PC-9 (cell line): ENCODE measurements at places on chromosomes 6 and 20. TPM values are rescaled to one million over a fixed set of nuclear protein-coding genes. Genes with fewer than 3 reads are reported as not detected.

GRCh38 chr6:110049696-110050439 is 71.8 kb downstream of the GPR6 start:
- H3K27me3 ChIP-seq: peaks cover 25% of the 10 kb centered on the region
- no peak overlapping the region for H3K4me3 ChIP-seq
- peak; percentile 17 for DNase-seq
- no peaks in the 10 kb centered on the region for H3K36me3 ChIP-seq
- no peaks in the 10 kb centered on the region for H3K4me1 ChIP-seq

- H3K4me1 ChIP-seq: peaks cover 30% of the 10 kb centered on the region
- peak overlapping the region; percentile 79 for H3K27ac ChIP-seq
- peak; percentile 72 for DNase-seq
- peaks cover 11% of the 10 kb centered on the region; the same call in 1 of the 2 replicates for H3K36me3 ChIP-seq
- no peaks in the 10 kb centered on the region for H3K27me3 ChIP-seq
These were observed 734 bp downstream of the TPBG start for GRCh38 chr6:82364087-82365015.

- H3K4me3 ChIP-seq: peak overlapping the region; percentile 48
- DNase-seq: peak; percentile 88
- peak overlapping the region; percentile 98 for H3K27ac ChIP-seq
These were observed 23.6 kb downstream of the FOXQ1 start for GRCh38 chr6:1335367-1336037.

- no peak for DNase-seq
- no peaks in the 10 kb centered on the region for H3K4me1 ChIP-seq
- H3K4me3 ChIP-seq: no peak overlapping the region
- no peak overlapping the region for H3K27ac ChIP-seq
- H3K36me3 ChIP-seq: no peaks in the 10 kb centered on the region
These were observed 97.7 kb downstream of the GRM4 start for GRCh38 chr6:34047913-34048867.

DNA sequence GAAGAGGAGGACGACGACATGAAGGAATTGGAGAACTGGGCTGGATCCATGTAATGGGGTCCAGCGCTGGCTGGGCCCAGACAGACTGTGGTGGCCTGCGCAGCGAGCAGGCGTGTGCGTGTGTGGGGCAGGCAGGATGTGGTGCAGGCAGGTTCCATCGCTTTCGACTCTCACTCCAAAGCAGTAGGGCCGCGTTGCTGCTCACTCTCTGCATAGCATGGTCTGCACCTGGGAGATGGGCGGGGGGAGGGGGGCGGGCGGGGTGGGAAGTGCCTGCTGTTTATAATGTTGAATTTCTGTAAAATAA is 42.3 kb downstream of the CHMP4B start:
- peaks cover 21% of the 10 kb centered on the region; the same call in 1 of the 2 replicates for H3K36me3 ChIP-seq
- H3K4me3 ChIP-seq: no peak overlapping the region
- DNase-seq: no peak
- H3K27me3 ChIP-seq: no peaks in the 10 kb centered on the region
- no peak overlapping the region for H3K27ac ChIP-seq

GRCh38 chr20:32792731-32793458 is 26.9 kb upstream of the MAPRE1 start:
- H3K4me1 ChIP-seq: no peaks in the 10 kb centered on the region
- no peak overlapping the region for H3K4me3 ChIP-seq
- no peak for DNase-seq
- no peaks in the 10 kb centered on the region for H3K36me3 ChIP-seq
- H3K27me3 ChIP-seq: no peaks in the 10 kb centered on the region
- H3K27ac ChIP-seq: no peak overlapping the region

GRCh38 chr6:85866370-85866730 is 223.7 kb upstream of the SYNCRIP start:
- H3K36me3 ChIP-seq: no peaks in the 10 kb centered on the region
- H3K27ac ChIP-seq: no peak overlapping the region
- no peak for DNase-seq
- H3K4me3 ChIP-seq: no peak overlapping the region
- no peaks in the 10 kb centered on the region for H3K27me3 ChIP-seq

- H3K4me3 ChIP-seq: no peak overlapping the region
- H3K36me3 ChIP-seq: no peaks in the 10 kb centered on the region
- DNase-seq: no peak
- no peaks in the 10 kb centered on the region for H3K27me3 ChIP-seq
- H3K27ac ChIP-seq: no peak overlapping the region
- H3K4me1 ChIP-seq: no peaks in the 10 kb centered on the region
These were observed 197.9 kb upstream of the FOXQ1 start for GRCh38 chr6:1113916-1114540.

CCN6 gene
- total RNA-seq: not detected in 2 replicates

AKAP7 gene
- 3.8 and 4.5 TPM in 2 replicates for total RNA-seq

CTCFL gene
- not detected in 2 replicates for total RNA-seq

SIRPD gene
- 0.37 and 0.53 TPM in 2 replicates for total RNA-seq

CRIP3 gene
- 5.7 and 10.0 TPM in 2 replicates for total RNA-seq

SPDEF gene
- total RNA-seq: 0.85 and 1.4 TPM in 2 replicates

ZFP57 gene
- total RNA-seq: 0.98 and 1.1 TPM in 2 replicates

LSM2 gene
- total RNA-seq: 67.5 and 74.3 TPM in 2 replicates

WFDC12 gene
- total RNA-seq: not detected in 2 replicates

CCDC170 gene
- total RNA-seq: 0.98 and 1.6 TPM in 2 replicates
